ENCODE measurements at places on chromosomes 7 and 10.

DNA sequence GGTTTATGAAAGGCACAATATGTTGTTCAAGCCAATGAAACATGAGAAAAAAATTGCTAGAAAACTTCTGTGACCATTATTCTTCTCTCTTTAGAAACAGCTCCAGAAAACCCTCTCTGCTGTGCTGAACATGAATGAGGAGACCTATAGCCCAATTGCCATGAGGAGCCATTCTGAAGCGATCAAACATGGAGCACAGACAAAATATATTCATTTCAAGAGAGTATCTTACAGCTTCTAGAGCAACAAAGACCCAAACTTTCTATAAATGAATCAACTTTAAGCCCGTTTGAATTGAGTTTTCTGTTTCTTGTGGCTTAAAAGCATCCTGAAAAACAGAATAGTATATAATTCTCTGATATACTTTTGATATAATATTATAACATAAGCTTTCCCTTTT is 83.4 kb upstream of the UCN3 start:
- DNase-seq, result no peak

- no peak for DNase-seq
These were observed 704 bp upstream of the ERLIN1 start for GRCh38 chr10:100186253-100187212.

- DNase-seq, result no peak
These were observed 190.8 kb downstream of the POU6F2 start for GRCh38 chr7:39168403-39169098.

DNA sequence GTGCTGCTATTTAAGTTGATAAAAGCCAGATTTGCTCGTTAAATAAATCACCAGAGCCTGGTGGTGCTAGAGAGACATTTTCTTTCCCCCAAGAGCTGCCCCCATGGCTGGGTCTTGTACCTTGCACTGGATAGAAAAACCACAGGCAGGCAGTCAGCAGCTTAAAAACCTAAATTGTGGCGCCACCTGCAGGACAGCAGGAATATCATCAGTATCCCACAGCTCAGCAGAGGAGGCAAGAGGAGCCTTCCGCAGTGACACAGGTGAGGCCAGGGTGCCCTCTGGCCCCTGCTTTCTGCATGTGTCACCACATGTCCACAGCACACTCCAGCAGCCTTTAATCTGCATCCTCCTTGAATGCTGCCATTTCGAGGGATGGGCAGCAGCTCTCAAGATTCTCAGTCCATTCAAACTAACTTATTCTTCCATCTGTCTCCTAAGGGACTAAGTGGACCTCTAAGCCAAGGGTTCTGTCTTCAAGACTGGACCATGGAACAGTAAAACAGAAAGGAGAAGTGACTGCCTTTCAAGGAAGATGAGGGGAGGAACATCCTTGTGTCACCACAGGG is 4.5 kb upstream of the PLXNA4 start:
- no peak for DNase-seq

- DNase-seq, result no peak
These were observed 232.4 kb downstream of the ELMO1 start for GRCh38 chr7:37216156-37216852.

DNA sequence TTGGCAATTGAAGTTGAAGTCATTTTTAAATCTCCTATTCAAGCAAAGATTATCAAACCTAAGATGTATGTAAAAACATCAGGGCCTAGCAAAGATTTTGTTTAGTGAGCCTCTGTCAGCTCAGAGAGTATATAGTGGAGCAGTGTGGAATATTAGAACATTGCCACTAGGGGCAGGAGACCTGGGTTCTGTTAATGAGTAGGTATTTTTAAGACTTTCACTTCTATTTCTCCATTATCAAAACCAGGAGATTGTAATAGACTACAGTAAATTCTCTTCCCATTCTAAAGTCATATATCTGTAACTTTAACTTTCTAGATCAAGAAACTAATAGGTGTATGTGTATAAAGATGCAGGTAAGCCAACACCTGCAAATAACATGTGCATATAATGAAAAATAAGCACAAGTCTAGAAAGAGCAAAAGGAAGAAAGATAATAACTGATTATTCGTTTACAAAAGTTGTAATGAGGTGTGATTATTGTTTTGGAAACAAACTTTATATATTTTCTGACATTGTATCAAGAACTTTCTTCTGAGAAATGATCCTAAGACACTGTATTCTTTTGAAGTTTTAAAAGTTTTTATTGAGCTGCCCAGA is 64.4 kb downstream of the KCND2 start:
- DNase-seq, result no peak

DNA sequence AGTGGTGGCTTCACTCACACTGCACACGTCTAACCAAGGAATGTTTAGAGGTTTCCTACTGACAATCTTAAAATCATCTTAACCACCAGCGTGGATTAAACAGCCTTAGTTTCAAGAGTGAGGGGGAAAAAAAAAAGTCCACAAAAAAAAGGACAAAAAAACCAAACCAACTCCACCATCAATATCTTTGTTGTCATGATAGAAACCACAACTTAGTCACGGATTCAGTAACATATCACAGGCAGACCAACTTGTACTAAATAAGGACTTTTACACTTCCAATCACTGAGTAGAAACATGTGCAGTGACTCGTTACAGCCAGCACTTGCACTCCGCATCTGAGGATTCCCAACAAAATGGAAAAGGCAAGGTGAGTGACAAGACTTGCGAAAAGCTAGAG is 46.5 kb downstream of the FAM171A1 start:
- no peak for DNase-seq

- DNase-seq, result peak; percentile 46
These were observed 20.9 kb upstream of the KLF6 start for GRCh38 chr10:3805791-3806461.

DNA sequence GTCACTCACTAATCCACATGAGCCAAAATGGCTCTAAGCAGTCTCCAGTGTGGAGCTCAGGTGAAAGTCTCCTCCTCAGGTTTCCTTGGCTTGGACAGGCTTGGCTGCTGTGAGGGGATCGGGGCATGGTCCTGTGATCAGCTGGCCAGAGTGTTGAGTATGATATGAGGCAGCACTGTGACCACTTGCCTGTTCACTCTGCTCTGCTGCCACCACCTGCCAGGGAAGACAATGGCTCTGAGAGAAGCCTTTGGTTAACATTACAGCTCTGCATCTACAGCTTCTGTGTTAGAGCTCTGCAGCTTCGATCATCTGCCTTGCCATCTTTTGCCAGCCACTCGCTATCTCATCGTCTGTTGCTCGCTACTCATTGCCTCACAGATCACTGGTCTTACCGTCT is 20.1 kb upstream of the PTN start:
- DNase-seq, result no peak

DNA sequence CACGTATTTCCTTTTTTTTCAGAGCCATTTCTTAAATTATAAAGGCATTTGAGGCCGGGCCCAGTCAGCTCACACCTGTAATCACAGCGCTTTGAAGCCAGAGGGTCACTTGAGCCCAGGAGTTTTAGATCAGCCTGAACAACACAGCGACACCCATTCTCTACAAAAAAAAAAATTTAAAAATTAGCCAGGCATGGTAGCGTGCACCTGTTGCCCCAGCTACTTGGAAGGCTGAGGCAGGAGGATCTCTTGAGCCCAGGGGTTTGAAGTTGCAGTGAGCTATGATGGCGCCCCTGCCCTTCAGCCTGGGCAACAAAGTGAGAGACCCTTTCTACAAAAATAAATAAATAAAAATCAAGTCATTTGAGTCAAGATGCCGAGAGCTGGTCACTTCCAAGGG is 3.0 kb downstream of the TMEM130 start:
- no peak for DNase-seq

DNA sequence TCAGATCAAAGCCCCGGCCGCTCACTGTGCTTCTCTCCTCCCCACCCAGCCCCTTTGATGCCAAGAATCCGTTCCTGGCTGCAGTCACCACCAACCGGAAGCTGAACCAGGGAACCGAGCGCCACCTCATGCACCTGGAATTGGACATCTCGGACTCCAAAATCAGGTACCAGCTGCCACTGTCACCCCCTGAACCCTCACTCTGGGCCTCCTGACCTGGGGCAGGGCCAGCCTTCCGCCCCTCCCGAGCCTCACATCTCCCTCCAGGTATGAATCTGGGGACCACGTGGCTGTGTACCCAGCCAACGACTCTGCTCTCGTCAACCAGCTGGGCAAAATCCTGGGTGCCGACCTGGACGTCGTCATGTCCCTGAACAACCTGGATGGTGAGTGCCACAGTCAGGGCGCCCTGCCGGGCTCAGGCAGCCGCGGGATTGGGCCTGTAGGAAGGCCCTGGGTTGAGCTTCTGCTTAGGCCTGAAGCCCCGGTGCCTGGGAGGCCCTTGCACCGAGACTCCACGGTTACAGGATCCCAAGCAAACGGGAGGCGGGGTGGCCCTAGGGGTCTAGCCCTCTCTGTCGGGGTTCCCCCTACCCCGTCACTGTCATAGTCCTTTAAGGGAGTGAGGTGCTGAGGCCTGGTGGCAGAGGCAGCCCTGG is 10.8 kb downstream of the TMEM120A start:
- DNase-seq, result no peak

DNA sequence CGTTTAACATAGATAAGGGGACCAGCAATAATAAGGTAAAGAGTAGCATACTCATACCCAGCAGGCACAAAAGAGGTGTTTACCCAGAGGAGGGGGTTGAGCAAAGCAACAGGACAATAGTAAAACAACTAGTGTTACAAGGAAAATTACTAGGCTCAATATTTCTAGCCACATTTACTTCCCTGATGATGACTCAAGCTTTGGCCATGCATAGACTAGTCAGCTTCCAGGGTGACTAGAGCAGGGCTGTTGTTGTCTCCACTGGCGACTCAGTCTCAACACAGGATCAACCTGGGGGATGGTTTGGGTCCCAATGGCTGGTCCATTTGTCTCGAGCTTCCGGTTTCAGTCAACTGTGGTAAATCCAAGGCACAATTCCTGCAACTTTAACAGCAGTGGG is 217.7 kb upstream of the KCND2 start:
- no peak for DNase-seq

GRCh38 chr10:109899356-109900331 is 23.7 kb downstream of the XPNPEP1 start:
- DNase-seq, result no peak

GRCh38 chr10:4281190-4281825 is 496.3 kb upstream of the KLF6 start:
- no peak for DNase-seq

DNA sequence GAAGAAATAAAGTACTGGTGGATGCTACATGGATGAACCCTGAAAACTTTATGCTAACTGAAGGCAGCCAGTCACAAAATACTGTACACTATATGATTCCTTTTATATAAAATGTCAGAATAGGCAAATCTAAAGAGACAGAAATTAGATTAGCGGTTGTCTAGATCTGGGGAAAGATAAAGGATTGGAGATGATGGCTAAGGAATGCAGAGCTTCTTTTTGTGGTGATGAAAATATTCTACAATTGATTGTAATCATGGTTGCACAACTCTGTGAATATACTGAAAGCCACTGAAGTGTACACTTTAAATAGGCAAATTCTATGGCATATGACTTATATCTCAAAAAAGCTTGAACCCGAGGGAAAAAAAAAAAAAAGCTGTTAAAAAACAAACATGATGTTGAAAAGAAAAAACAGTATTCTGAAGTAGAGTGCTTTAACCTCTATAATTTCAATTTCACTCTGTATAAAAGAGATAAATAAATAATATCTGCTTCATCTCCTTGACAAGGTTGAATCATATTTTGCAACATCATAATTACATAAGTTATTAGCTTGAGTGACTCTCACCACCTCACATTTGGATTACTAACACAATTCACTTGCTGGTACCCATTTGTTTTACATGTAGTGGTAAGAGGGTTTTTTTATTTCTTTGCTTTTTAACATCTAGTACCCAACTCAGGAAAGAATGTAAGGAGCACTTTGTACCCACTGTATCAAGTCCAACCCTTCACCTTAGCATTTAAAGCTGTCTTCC is 2.8 kb upstream of the GNAI1 start:
- DNase-seq, result no peak

DNA sequence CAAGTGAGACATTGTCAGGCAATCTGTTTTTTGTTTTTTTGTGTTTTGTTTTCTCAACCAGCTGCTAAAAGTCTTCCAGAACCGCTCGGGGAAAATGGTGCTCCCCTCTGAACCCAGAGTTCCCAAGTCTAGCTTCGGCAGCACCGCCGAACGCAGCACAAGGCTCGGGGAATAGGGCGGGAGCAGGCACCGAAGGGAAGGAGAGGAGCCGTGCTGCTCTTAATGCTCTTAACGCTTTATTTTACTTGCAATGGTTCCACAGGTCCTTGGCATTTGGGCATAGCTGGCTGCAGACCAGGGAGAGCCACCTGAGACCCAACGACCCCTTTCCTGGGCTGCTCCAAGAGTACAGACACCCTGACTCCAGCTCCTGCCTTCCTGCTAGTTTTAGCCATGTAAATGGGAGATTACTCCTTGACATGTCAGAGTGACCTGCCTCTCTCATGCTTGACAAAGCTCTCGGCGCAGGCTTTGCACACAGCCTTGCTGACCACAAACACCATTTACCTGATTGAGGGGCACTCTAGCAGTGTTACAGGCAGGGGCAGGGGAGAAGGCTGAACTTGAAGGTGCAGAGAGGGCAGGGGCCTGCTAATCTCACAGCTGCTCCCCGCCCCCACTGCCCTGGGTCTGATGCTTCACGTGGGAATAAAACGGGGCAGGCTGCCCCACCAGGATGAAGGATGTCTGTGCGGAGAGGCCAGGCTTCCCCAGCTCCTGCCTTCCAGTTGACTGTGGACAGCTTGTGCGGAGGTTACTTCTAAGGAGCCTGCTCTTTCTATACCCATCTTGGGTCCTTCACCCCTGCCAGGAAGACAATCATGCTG is 58.6 kb upstream of the EFCAB10 start:
- no peak for DNase-seq

DNA sequence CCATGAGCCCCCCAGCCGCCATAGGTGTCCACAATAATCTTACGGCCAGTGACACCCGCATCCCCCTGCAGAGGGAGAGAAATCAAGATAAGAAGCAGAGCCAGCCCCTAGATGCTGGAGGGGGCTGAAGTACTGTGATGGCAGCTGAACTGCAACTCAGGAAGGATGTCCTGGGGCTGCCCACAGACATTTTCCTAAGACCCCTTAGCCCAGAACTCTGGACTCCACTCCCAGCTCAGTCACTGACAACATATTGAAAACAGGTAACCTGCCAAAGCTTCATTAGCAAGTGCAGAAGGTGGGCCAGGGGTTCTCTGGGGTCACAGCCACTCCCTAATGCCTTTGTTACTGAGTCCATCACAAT is 14.3 kb downstream of the MAT1A start:
- no peak for DNase-seq

GRCh38 chr10:128542659-128543058 is 416.4 kb upstream of the MKI67 start:
- no peak for DNase-seq
